ENCODE measurements at places on chromosomes 16 and 17. TPM values are rescaled to one million over a fixed set of nuclear protein-coding genes. Genes with fewer than 3 reads are reported as not detected.

Gene PMFBP1
- total RNA-seq, result 5.6 TPM

Gene GRB7
- 83.3 TPM for total RNA-seq

GRCh38 chr17:78301821-78302213, 58.1 kb downstream of the SOCS3 start:
- H3K27ac ChIP-seq, result no peak overlapping the region
- H3K4me3 ChIP-seq, result no peak overlapping the region
- no peak for DNase-seq
- H3K4me1 ChIP-seq, result no peaks in the 10 kb centered on the region
- H3K36me3 ChIP-seq, result no peaks in the 10 kb centered on the region

DNA sequence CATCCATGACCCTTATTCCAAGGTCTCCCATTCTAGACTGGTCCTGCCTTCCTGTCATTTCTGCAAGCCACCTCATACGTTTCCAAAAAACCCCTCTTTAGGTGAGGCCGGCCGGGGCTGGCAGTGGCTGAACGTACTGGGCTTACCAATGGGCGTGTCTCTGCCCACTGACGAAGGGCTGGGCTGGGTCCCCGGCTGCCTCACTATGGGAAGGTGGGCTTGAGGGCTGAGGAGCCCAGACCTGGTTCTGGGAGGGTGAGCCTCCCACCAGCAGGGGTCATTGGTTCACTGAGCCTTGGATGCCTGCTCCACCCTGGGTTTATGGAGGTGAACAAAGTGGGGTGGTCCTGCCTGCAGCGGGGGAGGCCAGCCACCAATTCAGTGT, 19.9 kb downstream of the KDM8 start:
- H3K4me1 ChIP-seq, result peaks cover 6% of the 10 kb centered on the region
- no peak overlapping the region for H3K4me3 ChIP-seq
- no peaks in the 10 kb centered on the region for H3K27me3 ChIP-seq
- no peak overlapping the region for H3K27ac ChIP-seq
- no peak for DNase-seq

Gene IRX3
- 63.2 TPM for total RNA-seq

Data from Caco-2 (cell line).